ENCODE measurements at places on chromosomes 13 and 19. TPM values are rescaled to one million over a fixed set of nuclear protein-coding genes. Genes with fewer than 3 reads are reported as not detected.

- DNase-seq: no peak
Observed at GRCh38 chr13:48891586-48891985, 84.1 kb upstream of the FNDC3A start.

- no peak for DNase-seq
Observed at GRCh38 chr13:22592515-22592914, 588.3 kb upstream of the SGCG start.

GRCh38 chr19:35115177-35115951 is at the start of gene FXYD3:
FXYD3 (plus strand) TSS chr19:35115823; CDS start chr19:35119377, 3,554 bp downstream.
- no peak for DNase-seq

ANO8 gene
- 6.9 TPM for total RNA-seq

Data from H7 (cell line).